ENCODE measurements at places on chromosomes 6 and 20.

DNA sequence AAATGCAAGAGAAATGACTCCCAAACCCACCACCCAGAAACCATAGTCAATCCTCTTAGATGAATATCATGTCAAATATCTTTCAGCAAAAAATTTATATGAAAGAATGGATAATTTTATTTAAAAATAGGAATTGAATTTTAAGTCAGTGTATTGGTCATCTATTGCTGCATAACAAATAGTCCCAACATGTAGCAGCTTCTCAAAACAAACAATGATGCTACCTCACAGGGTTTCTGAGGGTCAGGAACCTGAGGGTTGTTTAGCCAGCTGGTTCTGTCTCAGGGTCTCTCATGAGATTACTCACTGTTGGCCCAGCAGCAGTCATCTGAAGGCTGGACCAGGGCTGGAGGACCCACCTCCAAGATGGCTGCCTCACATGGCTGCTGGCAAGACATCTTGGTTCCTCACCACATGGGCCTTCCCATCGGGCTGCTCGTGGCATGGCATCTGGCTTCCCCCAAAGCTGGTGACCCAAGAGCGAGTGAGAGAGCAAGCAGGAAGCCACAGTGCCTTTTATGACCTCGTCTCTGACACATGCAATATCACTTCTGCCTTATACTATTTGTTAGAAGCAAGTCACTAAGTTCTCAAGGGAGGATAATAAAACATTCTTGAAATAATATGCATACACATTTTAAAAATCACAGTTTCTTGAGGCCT, 36.3 kb downstream of the BANF2 start:
- DNase-seq = no peak

DNA sequence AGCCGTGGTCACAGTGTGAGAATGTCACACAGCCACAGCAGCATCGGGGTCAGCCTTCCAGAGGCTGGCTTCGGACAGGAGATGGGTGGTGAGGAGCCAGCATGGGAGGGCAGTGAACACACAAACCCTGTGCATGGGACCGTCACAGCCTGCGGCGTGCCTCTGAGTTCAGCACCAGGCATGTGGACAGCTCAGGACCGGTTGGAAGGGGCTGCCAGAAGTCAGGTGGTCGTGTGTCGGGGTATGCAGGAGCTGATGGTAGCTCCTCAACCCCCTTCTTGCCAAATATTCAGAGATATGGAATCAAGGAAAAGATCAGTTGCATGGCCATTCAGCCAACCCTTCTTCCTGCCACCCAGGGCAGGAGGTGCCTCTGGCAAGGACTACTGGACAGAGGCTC, 28.2 kb downstream of the MYT1 start:
- DNase-seq = no peak

DNA sequence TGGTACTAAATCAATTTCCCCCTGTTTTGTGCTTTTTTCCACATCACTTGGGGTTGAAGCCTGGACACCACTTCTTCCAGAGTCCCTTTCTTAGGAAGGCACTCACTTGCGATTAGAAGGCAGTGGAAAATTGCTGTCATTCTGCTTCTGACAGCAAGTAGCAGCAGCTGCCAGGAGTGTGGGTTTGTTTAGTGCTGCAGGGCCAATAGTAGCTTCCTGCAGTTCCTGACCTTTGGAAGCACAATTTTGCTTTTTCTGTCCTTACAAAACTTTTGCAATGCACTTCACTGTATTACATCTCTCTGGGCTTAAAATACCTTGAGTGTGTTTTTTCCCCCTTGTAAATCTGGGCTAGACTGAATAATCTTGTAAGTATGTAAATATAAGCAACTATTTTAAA, 12.5 kb upstream of the HLA-DRA start:
- DNase-seq = no peak

DNA sequence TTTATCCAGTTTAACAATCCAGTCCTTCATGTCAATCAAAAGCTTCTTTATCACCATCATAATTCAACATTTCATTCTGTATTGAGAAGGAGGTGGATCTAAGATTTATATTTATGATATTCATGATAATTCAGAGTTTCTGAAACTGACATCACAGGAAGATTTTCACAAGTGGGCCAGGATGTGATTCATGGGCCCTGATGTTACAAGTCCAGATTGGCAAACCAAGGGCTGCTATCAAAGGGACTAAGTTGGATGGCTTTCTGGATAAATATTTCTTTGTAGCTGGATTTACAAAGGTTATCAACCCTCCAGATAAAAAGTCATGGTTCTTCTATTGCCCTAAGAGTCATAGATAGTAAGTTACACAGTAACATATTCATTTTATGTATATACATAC, 866.5 kb downstream of the KIF16B start:
- no peak for DNase-seq

DNA sequence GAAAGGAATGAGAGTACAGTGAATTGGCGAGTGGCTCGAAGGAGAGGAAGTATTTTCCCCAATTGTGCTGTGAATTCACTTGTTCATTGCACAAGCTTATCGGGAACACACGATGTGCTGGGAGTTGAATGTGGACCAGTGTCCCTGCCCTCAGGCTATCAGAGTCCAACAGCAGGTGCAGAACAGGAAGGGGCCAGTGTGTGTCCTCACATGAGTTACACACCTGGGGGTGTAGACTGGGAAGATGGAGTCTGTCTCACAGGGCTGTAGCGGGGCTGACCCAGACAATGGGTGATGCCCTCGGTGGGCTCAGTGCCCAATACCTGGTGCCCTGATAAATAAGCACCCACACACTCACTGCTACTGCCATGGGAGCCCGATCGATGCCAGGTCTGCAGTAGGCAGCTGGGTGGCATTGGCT, 14.4 kb downstream of the DUSP22 start:
- DNase-seq = no peak

DNA sequence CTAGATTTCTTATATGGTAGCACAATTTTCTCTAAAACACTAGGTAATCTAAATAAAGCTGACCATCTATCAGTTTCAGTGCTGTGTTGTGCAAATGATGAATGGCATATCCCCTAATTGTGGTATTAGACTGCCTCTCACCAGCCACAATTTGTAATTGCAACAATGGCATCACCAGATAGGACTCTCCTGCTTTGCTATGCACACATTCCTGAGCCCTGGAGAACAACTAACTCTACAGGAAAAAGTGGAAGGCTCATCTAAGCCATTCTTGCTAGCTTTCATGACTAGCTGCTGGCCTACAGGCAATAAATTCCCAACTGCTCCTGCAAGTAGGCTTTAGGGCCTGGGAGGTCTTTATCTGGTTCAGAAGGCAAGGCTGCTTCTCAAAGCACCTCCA, 974.1 kb downstream of the EYS start:
- DNase-seq = no peak

DNA sequence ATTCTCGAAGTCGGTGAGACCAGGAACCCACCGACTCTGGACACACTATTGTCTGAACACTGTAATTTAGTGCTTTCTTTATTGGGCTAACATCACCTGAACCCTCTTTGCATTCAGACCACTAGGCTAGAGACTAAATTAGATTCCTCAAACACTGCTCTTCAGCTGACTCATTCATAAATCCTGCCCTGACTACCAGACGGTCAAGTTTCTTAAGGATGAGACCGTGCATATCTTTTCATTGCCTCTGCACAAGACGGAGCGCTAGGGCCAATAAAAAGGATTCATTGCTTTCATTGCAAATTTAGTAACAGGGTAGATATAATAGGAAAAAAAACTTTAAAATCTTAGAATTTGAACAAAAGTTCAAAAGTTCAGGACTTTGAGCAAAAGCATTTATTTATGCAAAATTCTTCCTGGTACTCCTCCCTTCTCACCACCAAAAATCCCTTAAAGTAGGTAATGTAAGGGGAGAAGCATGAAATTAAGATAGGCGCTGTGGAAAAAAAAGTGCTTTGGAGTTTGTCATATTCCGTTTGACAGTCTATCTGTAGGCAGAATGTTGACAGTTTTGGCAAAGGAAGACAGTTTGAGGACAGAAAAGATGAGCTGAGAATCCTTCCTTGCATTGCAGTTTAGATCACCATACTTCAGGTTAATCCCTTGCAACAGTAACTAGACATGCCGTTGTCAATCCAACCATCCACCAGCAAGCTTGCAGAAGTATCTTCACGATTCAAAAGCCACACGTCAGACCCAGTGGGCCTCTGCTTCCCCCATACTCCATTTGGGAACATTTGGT, 328.6 kb upstream of the JARID2 start:
- DNase-seq = no peak

Measured in memory B cell (primary cell).